ENCODE measurements at places on chromosomes 1 and 21.

DNA sequence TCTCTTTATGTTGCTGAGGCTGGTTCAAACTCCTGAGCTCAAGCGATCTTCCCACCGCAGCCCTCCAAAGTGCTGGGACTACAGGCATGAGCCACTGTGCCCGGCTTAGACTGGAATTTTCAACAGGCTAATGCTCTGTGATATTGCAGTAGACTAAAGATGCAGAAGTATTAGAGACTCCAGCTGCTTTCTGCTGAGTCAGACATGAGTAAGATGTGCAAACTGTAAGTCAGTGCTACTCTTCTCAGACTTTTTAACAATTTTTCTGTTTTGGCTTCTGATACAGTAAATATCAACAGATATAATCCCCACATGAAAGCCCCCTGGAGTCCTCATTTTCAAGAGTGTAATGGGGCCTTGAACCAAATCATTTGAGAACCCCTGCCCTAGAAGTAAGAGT is 29.3 kb upstream of the NLRP3 start:
- no peak for DNase-seq

GRCh38 chr1:246219508-246220030 is 287.5 kb downstream of the SMYD3 start:
- no peak for DNase-seq

GRCh38 chr1:1040004-1040991 is 20.4 kb downstream of the AGRN start:
- DNase-seq, result peak; percentile 83

- DNase-seq, result peak; percentile 91
Measured at GRCh38 chr21:33947451-33948095, 32.0 kb upstream of the ATP5PO start.

GRCh38 chr1:3367376-3367775 is 87.1 kb upstream of the ARHGEF16 start:
- DNase-seq, result no peak

DNA sequence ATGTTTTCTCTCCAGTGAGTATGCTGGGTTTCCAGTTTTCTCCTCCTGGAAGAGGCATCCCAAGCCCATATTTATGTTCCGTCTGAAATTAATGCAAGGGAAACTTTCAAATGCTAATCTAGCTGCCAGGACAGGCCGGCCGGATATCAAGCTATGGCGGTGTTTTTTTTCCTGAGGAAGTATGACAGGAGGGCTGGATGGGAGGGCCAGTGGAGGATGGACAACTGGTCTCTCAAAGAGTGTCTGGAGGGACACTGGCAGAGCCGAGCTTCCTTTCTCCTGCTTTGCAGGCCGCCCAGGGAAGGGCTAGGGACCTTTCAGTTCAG is 212.7 kb downstream of the TRABD2B start:
- DNase-seq, result no peak

DNA sequence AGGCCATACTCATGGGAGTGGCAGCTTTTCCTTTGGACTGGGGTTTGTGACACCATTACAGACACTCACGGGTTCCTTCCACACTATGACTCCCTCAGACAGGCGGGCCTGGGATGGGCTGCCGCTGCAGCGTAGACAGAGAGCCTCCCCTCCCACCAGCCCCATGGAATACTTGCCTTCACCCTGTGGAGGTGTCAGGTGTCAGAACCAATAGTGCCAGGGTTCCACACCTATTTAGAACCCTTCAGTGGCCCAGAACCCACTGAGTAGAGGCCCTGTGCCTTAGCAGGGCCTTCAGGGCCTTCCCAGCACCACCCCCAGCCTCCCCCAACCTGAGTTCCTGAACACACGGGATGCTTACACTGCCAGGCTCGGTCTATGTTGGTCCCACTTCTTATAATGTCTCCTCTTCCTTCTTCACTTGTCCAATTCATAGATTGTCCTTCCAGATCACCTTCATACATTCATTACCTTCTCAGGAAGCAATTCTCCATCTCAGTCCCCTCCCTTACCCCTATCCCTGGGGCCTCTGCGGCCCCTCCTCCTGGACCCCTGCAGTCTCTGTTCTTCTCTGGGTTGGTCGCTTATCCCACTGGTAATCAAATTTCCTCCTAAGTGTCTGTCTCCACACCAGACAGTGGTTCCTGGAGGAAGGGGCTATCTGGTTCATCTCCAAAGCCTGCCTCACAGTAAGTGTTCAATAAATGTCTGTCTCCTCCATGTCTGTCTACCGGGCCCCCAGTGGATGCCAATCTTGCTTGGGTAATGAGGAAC is 1.4 kb upstream of the RHBG start:
- DNase-seq, result no peak

DNA sequence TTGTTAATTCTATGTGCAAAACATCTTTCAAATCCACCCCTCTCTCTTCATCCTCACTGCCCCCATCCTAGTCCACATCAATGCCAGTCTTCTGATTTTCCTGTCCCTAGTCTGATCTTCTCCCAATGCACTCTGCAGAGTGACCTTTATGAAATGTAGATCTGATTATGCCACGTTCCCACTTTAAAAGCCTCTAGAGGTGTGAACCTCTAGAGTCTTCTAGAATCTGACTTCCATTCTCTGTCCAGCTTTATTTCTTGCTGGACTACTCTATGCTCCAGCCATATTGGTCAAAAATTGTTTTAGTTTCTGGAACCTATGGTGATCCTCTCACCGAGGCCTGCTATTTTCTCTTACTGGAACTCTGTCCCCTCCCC is 32.5 kb downstream of the ZNF648 start:
- no peak for DNase-seq

GRCh38 chr1:58331156-58331555 is 215.4 kb downstream of the OMA1 start:
- DNase-seq, result no peak

DNA sequence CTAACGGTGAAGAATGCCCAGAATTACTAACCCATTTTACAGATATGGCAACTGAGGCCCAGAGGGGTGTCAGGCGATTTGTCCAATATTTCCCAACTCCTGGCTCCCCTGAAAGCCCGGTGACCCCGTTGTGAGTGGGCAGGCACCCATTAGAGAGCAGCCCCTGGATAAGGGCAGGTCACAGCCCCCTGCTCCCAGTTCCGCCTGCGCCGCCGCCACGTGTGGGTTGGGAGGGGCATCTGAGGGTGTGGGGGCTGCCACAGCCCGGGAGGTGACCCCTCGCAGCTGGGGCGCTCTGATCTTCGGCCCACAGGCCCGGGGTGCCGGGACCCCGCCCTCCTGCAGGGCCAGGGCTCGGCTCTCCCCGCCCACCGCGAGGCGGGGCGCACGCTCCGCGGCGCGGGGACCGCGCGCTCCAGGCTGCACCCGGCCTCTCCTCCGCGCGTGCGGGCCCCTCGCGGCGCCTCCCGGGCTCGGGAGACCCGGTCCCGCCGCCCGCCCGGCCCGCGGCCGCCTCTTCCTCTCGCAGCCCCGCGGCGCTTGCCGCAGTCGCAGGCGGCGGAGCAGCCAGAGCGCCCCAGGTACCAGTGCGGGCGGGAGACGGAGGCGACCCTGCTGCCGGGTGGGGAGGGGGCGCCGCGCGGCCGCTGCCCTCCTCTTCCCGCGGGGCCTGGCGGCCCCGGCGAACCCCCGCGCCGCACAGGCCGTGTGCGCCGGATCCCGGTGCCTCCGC is at the start of gene HTR6:
TSS of gene HTR6 (plus strand) at position 423 of the 733 bp plus-strand sequence. CDS start 879 bp downstream, outside the sequence.
- peak; percentile 37 for DNase-seq

GRCh38 chr1:194723067-194723466 is 1536.7 kb upstream of the B3GALT2 start:
- DNase-seq, result no peak

GRCh38 chr1:216812966-216813365 is 89.7 kb upstream of the ESRRG start:
- DNase-seq, result no peak

DNA sequence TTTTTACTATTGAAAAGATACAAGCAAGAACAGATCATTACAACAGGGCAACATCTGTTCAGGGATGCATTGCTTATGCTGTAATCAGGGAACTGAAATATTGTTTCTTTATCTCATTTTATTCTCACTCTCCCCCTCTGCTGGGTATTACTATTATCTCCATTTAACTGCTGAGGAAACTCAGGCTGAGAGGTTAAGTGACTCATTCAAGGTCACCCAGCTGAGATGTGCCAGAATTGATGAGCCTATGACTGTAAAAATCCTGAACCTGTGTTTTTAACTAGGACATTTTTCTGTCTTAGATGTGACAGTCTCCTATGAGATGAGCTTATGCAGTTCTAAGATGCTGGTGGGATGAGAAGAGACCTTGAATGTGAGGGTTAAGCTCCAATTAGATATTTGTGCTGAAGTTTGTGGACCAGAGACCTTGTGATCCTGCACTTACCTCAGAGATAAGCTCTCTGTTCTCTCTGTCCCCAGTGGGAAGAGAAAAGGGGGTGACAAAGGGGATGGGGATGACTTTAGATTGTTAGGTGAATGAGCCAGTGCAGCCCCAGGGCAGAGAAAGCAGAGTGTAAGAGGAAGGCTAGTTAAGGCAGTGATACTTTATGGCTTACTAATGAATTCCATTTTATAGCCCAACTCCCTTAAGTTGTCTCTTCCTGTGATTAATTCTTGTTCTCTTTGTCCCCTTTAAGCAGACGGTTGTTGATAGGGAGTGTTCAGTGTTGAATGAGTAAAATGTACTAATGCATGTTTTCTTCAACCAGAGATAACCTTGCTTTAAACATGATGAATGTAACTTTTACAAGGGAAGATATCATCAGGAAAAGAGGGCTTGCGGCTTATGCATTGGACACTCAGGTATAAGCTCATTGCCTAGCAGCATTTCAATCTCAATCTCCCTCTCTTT is 111.4 kb downstream of the HLX start:
- no peak for DNase-seq

- DNase-seq, result no peak
Measured at GRCh38 chr1:54579337-54579781, 31.3 kb downstream of the ACOT11 start.

DNA sequence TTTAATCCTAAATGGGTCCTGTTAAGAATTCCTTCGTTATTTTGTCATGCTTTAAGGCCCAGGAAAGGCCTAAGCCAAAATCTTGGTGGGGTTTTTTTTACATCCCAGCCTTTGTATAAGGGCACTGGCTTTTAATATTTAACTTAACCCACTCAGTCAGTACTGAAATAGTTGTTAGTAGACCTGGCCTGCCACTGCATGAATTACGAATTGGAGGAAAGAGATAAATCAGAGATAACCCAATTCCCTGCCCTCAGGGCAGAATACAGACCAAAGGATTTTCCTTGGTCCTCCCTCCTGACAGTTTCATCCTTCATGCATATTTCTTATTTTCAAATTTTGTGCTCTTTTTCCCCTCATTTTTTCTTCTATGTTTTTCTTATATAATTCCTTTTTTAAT is 193.0 kb downstream of the FASLG start:
- no peak for DNase-seq

- no peak for DNase-seq
Measured at GRCh38 chr1:74976491-74976890, 157.7 kb upstream of the LHX8 start.

GRCh38 chr1:86149591-86149990 is 7.0 kb downstream of the COL24A1 start:
- no peak for DNase-seq

- DNase-seq, result no peak
Measured at GRCh38 chr1:22321917-22322316, 129.7 kb upstream of the ZBTB40 start.

DNA sequence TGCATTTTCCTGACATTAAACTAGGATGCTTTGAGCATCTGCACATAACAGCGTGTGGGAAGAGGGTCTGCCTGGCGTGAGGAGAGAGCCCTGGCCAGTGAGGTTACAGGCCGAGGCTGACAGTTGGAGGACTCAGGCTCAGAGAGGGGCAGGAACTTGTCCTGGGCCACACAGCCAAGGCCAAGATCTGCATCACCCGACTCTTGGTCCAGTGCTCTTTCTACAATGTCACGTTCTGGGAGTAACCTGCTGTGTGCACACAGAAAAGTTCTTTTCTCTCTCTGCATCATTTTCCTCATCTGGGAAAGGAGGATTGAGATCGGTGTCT is 42.8 kb upstream of the RUNX3 start:
- DNase-seq, result no peak

DNA sequence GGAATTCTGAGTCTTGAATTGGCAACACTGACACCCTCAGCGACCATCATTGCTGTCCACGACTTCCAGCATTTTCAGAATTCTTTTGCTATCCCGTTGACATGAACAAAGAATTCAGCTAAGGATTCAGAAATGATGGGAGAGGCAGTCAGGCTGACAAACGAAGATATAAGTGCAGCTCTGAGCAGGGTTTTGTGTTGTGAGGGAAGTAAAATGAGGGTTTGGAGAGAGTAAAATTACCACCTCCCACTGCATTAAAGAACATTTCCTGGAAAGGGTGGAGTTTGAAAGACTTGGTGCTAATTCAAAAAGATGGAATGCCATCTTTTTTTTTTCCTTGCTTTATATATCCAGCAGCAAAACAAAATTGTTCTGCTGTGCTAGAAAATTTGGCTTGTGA is 4.9 kb upstream of the ELK4 start:
- no peak for DNase-seq

DNA sequence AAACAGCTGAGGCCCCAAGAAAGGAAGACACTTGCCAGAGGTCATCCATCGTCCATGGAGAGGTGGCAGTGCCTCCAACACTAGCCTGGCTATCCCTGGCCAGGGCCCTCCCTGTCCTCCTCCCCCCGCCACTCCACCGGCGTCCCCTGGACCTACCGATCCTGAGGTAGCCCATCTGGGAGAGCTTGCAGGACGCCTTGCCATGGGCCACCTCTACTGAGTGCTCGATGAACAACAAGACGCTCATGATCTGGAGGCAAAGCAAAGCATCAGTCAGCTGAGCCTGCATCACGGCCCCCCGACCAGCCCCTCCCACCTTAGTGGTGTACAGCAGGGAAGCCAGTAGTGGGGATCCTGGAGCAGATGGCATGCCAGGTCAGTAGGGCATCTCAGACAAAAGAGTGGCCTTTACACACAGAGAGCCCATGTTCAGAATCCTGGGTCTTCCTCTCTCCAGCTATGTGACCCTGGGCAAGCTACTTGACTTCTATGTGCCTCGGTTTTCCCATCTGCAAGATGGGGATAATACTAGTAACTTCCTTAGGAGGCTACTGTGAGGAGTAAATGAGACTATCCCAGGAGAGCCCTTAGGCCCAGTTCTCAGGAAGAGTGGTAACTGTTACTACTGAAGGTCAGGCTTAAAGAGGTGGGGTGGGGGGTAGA is 15.1 kb downstream of the LAPTM5 start:
- no peak for DNase-seq

- peak; percentile 69 for DNase-seq
Measured at GRCh38 chr1:3890389-3891328, 9.4 kb downstream of the C1orf174 start.

Data from CD4-positive, alpha-beta T cell treated with Interleukin-21 for 1 hour (primary cell).